Neural cell (in vitro differentiated cells): ENCODE measurements at places on chromosomes 1 and 21. TPM values are rescaled to one million over a fixed set of nuclear protein-coding genes. Genes with fewer than 3 reads are reported as not detected.

The CCDC17 gene
- 0.34 and 1.1 TPM in 2 replicates for polyA plus RNA-seq

The CYP4B1 gene
- polyA plus RNA-seq, result not detected in 2 replicates

The ERICH3 gene
- 0.27 TPM in 1 of 2 replicates, not detected in the other for polyA plus RNA-seq

The NTNG1 gene
- 0.40 TPM in 1 of 2 replicates, not detected in the other for polyA plus RNA-seq

The LCK gene
- polyA plus RNA-seq, result not detected in 2 replicates

The GIPC2 gene
- 0.72 and 1.3 TPM in 2 replicates for polyA plus RNA-seq

The GJA5 gene
- polyA plus RNA-seq, result not detected in 2 replicates

The OR2C3 gene
- not detected in 2 replicates for polyA plus RNA-seq

The C1QC gene
- not detected in 2 replicates for polyA plus RNA-seq

The RGS16 gene
- polyA plus RNA-seq, result 1.1 and 2.3 TPM in 2 replicates

The ITLN2 gene
- not detected in 2 replicates for polyA plus RNA-seq

The S100A7A gene
- polyA plus RNA-seq, result 0.24 TPM in 1 of 2 replicates, not detected in the other

The HRNR gene
- polyA plus RNA-seq, result not detected in 2 replicates

The GABRD gene
- polyA plus RNA-seq, result 0.70 and 0.85 TPM in 2 replicates

The CELA3A gene
- not detected in 2 replicates for polyA plus RNA-seq

The CGN gene
- 4.4 and 7.5 TPM in 2 replicates for polyA plus RNA-seq

The IQGAP3 gene
- polyA plus RNA-seq, result 0.32 TPM in 1 of 2 replicates, not detected in the other

The BTBD8 gene
- 36.6 and 38.6 TPM in 2 replicates for polyA plus RNA-seq

The IFNAR1 gene
- polyA plus RNA-seq, result 12.4 and 15.5 TPM in 2 replicates

The TRABD2B gene
- 0.02 TPM in 1 of 2 replicates, not detected in the other for polyA plus RNA-seq

The ACTN2 gene
- polyA plus RNA-seq, result 6.1 and 14.9 TPM in 2 replicates

The NTRK1 gene
- polyA plus RNA-seq, result 4.9 and 7.7 TPM in 2 replicates

The TBX19 gene
- polyA plus RNA-seq, result 0.42 TPM in 1 of 2 replicates, not detected in the other

The GJA8 gene
- not detected in 2 replicates for polyA plus RNA-seq

The GADD45A gene
- 13.7 and 17.1 TPM in 2 replicates for polyA plus RNA-seq

The PIK3R3 gene
- polyA plus RNA-seq, result 119 and 125 TPM in 2 replicates

The NPR1 gene
- polyA plus RNA-seq, result 0.18 and 0.45 TPM in 2 replicates

The ROR1 gene
- polyA plus RNA-seq, result 0.27 TPM in 1 of 2 replicates, not detected in the other

The KCNJ10 gene
- polyA plus RNA-seq, result not detected in 2 replicates
